ENCODE measurements at places on chromosomes 3 and 15.

- DNase-seq, result no peak
These were observed 69.1 kb downstream of the FAM174B start for GRCh38 chr15:92586383-92586942.

DNA sequence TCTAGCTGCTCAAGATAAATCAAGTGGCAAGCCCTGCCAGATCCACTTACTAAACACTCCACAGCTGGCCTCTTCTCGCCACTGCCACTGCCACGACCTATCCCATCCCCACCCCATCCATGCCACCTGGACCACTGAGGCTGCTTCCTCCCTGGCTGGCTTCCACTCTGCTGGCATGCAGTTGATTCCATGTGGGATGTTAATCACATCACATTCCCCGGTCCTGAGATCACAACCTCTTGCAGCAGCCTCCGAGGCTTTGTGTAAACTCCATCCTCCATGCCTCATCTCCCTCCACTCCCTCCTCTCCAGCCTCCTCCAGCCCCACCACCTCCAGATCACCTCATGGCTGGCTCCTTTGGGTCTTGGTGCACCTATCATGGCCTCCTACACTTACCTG is 7.7 kb downstream of the NCKIPSD start:
- DNase-seq, result no peak

DNA sequence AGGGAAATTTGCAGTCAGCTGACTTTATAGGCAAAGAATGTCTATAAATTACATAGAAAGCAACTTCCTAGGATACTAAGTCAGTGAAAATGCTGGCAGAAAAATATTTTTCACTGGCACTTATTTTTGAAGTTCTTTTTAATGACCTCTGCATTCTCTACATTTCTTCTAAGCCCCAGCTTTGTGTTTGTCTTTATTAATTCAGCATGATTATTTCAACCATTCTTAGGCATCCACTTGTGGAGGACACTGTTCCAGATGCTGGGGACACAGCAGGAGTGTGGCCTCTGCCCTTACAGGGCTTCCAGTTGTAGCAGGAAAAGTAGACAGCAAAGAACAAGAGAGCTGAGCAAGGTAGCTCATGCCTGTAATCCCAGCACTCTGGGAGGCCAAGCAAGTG is 15.0 kb downstream of the LRRK1 start:
- no peak for DNase-seq

DNA sequence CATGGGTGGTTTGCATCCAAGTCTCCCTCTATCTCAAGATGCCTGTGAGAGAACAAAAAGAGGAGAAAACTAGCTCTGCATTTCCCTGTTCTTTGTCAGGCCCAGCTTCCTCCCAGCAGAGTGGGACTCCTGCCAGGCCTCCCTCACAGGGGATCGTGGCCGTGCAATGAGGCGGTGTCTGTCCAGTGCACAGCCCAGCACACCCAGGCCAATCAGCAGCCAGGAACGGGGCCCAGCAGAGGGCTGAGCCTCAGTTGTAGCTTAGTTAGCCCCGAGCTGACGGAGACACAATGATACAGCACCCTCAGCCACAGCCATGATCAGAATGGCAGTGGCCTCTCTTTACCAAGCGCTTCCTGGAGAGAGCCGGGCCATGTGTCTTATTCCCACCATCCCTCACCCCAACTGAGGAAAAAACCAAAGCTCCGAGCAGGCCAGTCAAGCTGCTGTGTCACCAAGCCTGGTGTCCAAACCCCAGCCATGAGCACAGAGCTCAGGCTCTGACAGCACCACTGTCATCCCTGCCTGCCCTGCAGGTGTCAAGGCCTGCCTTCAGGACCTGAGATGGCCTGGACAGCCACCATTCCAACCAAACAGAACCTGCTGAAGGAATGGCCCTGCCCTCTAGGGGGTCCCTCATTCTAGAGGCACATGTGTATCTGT is 71.1 kb downstream of the DNAJB8 start:
- no peak for DNase-seq

DNA sequence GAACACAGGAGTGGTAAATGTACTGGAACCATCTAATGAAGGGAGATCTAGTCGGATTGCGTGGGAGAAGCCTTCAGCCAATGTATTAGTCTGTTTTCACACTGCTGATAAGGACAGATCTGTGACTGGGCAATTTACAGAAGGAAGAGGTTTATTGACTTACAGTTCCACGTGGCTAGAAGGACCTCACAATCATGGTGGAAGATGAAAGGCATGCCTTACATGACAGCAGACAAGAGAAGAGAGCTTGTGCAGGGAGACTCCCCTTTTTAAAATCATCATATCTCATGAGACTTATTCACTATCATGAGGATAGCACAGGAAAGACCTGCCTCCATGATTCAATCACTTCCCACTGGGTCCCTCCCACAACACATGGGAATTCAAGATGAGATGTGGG is 17.0 kb downstream of the HRG start:
- DNase-seq, result no peak

DNA sequence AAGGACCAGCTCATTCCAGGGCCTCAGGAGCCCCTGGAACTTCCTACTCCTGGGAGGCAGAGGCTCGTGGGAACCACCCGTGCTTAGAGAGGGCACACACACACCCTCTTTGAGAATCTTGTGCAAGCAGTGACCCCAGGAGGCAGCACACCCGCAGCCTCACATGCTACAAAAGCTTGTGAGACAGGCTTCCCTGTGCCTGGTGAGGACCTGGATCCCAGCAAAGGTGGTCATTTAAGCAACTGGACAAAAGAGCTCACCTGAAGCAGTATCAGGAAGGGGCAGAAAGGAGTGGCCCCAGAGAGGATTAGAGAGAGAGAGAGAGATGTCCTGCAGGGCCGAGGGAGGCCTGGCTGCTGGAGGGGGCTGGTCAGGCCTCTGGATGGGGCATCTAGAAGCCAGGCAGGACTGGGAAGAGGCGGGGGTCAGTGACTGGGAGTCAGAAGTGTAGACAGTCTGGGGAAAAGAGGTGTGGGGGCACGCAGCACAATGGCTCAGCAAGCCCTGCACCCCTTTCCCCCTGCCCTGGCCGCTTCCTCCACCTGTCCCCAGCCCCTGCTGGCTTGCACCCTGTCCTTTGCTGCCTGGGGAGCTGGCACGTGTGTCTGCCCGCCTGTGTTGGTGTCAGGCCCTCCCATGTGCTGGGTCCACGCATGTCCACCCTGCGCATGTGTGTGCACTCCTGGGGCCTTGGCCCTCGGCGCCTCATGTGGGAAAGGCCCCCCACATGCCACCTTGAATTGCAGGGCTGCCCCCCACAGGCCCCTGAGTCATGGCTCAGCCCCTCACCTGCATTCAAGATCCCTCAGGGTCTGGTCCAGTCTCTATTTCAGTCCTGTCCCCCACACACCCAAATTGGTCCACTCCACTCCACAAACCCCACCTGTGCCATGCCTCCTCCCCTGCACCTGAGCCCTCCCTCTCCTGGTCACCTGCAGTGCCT is 36.9 kb downstream of the TSPAN3 start:
- peak; percentile 60 for DNase-seq

GRCh38 chr3:100682056-100682853 is 27.0 kb upstream of the TFG start:
- DNase-seq, result no peak

DNA sequence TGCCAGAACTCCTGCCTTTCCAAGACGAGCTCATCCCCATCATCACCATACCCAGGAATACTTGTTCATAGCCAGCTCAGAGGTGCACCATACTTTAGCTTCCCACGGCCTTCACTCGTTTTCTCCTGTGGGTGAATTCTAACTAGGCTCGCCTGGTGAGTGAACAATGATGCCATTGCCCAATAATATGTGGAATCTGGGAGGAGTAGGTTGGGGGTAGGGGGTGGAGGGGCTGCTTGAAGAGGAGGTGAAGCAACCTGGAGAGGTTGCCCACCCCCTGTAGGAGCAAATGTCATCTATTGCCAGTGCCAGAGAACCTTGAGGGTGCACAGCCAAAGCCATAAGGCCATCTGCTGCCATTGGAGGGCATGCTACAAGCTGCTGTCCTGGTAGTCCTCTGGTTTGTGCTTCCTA is 592 bp upstream of the ZNF445 start:
- no peak for DNase-seq

DNA sequence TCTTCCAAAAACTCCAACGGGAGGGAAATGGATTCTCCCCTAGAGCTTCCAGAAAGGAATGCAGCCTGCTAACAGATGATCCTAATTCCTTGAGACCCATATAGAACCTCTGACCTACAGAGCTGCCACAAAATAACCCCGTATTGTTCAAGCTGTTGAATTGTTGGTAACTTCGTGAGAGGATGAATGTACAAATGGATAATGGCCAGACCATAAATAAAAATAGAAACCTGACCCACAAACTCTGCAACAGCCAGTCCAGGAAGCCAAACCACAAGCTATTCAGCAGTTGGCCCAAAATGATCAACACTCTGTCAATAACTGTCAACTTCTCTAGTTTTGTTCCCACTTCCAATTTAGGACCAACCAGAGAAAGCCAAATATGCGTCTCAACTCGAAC is 414.0 kb upstream of the ZNF717 start:
- no peak for DNase-seq

GRCh38 chr3:125165189-125165947 is 47.2 kb downstream of the SLC12A8 start:
- DNase-seq, result no peak

- DNase-seq, result no peak
These were observed 9.9 kb downstream of the KY start for GRCh38 chr3:134640872-134641470.

DNA sequence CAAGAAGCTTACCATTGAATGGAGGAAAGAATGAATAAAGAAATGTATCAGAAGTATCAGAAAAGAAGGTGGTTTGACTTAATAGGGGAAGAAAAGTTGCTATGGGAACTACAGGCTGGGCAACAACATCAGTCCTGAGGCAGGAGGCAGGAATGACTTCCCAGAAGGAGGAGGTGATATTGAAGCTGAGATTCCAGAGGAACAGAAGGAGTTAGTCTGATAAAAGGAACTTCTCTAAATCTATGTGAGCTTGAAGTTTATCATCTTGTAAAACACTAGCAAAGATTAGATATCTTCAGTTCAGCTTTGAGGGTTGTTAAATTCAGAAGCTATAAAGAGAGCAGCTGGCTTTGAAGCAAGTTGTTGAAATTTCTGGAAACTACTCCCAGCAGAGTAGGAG is 213.3 kb upstream of the THRB start:
- no peak for DNase-seq

GRCh38 chr3:181609030-181609767 is 102.5 kb upstream of the SOX2 start:
- no peak for DNase-seq

DNA sequence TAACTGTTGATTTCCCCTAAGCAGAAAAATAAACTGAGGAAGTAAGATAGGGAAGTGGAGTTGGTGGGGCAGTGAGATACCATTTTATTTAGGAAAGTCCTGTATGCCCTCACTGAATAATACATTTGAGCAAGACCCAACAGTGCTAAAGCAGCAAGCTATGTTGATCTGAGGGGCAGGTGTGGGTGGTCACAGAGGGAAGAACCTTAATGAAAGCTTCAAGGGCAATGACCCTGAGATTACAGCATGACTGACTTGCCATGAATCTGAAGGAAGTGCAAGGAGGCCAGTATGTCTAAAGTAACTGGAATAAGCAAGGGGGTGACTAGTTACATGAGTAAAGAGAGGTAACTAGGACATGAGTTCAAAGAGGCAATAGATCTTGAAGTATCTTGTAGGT is 159.5 kb downstream of the CD47 start:
- no peak for DNase-seq

- DNase-seq, result no peak
These were observed 529.0 kb upstream of the NECTIN3 start for GRCh38 chr3:110542552-110543150.

DNA sequence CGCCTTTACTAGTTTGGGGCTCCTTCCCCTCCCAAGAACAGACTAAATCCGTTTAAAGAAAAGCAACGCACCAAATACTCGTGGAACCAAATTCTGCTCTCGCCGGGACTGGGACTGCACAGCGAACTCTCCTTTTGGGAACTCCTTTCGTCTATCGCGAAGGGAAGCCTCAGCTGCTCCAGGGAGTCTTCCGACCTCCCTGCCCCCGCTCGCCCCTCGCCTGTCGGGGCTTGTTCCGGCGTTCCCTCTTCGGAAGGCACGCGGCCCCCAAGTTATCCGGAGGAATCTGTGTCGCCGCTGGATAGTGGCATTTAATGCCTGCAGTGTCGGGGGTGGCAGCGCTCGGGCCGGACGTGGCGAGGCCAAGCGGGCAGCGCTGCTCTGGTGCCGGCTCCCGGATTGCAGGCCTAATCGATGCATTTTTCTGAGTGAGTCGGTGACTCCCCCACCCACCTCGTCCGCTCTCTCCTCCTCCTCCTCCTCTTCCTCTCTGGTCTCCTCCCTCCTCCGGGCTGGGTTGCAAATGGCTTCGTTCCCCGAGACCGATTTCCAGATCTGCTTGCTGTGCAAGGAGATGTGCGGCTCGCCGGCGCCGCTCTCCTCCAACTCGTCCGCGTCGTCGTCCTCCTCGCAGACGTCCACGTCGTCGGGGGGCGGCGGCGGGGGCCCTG is at the start of gene TRIM71:
TSS of gene TRIM71 (plus strand) at position 440 of the 671 bp plus-strand sequence. CDS start at position 524, 84 bp downstream.
- peak; percentile 59 for DNase-seq

DNA sequence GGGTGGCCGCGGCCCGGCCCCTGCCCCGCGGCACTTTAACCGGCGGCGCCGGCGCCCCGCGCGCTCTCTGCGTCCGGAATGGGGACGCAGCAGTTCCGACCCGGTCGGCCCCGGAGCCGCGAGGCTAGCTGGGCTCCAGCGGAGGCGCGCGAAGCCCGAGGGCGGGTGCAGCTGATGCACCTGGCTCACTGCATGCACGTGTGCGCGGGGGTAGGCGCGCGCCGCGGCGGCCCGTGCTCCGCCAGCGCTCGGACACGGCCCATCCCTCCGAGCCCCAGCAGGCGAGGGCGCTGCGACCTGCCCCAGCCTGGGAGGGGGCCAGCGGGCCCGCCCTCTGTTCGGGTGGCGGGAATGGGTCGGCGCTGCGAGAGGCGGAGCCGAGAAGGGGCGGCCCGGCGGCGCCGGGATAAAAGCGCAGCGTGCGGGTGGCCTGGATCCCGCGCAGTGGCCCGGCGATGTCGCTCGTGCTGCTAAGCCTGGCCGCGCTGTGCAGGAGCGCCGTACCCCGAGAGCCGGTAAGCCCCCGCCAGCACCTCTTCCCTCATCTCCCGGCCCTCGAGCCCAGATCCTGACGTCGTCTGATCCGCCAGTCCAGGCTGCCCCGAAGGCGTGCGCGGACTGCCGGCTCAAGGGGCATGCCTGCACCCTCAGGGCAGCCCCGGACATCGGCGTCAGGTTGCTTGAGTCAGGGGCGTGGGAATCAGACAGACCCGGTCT is at the start of the genes CHDH and IL17RB:
TSS of gene CHDH (minus strand) at position 286 of the 717 bp plus-strand sequence. CDS start 22,411 bp downstream, outside the sequence.
TSS of gene IL17RB (plus strand) at position 435 of the 717 bp plus-strand sequence. CDS start at position 456, 21 bp downstream.
- DNase-seq, result no peak
